Fibroblast of lung (primary cell): ENCODE measurements at places on chromosomes 13 and 19. TPM values are rescaled to one million over a fixed set of nuclear protein-coding genes. Genes with fewer than 3 reads are reported as not detected.

The VSTM2B gene
- polyA plus RNA-seq = not detected in 2 replicates

The STK11 gene
- 23.7 TPM in 2 replicates for polyA plus RNA-seq

The PCDH17 gene
- polyA plus RNA-seq = 0.01 and 0.07 TPM in 2 replicates

The SPATA13 gene
- 10.1 and 24.6 TPM in 2 replicates for polyA plus RNA-seq

The OR7D2 gene
- 0.02 TPM in 1 of 2 replicates, not detected in the other for polyA plus RNA-seq

The TTC9B gene
- polyA plus RNA-seq = not detected in 2 replicates

The ICAM5 gene
- 0.47 and 0.55 TPM in 2 replicates for polyA plus RNA-seq

The HOOK2 gene
- polyA plus RNA-seq = 6.6 TPM in 2 replicates

The TYK2 gene
- 17.4 and 24.0 TPM in 2 replicates for polyA plus RNA-seq

The CYP4F11 gene
- not detected in 2 replicates for polyA plus RNA-seq

The GFY gene
- polyA plus RNA-seq = not detected in 2 replicates

The SPACA4 gene
- polyA plus RNA-seq = not detected in 2 replicates

- DNase-seq = no peak
Measured at GRCh38 chr13:102687520-102687919, 7.3 kb downstream of the METTL21C start.

DNA sequence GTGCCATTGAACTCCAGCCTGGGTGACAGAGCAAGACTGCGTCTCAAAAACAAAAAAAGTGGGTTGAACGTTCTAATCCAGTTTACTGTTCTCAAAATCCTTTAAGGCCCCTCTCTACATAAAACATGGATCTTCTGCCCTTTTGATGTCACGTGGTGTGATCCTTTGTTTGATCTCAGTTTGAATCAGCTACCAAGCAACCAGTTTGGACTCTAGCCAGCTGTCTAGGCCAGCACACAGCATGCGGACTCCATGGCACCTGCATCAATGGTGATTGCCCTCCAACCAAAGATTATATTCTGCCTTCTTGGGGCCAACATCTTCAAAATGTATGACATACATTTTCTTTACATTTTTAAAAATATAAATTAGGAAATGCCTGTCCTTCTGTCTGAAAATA lies 365.4 kb downstream of the NDFIP2 start:
- no peak for DNase-seq

DNA sequence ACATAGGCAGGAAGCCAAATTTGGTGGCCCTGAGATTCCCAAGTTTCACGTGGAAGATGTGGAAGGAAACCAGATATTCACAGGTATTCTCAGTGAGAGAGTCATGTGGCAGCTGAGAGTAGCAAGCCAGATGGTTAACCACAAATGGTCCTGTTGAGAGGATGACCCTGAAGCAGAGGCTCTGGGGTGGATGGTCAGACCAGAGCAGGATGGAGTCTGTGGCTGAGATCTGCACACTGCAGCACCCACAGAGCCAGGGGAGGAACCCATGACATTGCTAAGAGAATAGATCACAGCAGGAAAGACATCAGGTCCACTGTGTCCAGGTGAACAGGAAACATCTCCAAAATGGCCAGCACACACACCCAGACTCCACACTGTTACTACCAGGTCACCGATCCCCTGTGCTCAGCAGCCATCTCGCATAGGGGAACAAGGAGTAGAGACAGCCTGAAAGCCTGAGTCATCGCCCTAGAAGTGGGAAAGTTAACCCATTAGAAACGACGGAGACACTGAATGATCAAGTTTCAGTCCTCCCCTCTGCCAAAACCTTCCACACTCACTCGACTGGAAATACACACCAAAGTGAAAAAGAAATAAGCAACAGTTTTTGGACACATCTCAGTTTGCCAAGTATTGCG lies 160.0 kb downstream of the RBM26 start:
- DNase-seq = no peak

DNA sequence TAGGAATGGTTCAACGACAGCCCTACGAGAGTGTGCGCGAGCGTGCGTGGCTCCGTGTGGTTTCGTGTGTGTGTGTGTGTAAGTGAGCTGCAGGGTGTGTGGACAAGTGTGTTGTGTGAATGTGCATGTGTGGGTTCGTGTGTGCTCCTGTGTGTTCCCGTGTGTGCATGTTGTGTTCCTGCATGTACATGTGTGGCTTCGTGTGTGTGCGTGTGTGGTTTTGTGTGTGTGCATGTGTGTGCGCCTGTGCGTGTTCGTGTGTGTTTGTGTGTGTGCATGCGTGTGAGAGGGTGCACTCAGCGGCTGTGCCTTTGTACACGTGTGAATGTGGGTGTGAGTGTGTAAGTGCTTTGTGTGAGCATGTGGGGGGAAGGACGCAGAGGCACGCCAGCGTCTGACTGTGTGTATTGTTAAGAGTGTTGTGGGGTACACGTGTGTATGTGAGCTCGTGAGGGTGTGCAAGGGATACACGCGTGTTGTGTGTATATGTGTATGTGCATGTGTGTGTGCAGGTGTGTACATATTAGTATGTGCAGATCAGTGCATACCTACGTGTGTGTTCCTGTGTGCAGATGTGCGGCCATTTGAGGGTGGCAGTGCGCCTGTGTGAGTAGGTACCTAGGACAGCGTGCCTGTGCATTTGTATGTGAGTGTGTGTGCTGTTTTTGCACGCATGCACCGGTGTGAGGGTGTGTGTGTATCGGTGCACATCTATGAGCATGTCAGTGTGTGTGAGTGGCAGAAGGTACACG lies 24.3 kb upstream of the ONECUT3 start:
- DNase-seq = no peak

DNA sequence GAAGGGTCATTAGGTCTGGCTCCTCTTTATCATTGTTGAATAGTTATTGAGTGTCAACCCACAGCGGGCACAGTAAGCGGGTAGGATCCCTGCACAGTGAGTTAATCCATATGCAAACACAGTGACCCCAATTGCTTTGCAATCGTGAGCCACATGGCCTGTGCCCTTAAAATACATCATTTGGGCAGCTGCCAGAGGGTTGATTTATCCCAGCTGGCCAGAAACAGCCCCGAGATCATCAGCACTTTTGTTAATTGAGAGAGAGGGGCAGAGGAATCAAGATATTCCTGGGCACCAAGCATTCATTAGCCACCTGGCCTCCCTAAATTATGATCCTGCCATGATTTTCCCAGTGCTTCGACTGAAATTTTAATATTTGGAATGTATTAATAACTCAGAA lies 9.8 kb upstream of the CNMD start:
- no peak for DNase-seq

DNA sequence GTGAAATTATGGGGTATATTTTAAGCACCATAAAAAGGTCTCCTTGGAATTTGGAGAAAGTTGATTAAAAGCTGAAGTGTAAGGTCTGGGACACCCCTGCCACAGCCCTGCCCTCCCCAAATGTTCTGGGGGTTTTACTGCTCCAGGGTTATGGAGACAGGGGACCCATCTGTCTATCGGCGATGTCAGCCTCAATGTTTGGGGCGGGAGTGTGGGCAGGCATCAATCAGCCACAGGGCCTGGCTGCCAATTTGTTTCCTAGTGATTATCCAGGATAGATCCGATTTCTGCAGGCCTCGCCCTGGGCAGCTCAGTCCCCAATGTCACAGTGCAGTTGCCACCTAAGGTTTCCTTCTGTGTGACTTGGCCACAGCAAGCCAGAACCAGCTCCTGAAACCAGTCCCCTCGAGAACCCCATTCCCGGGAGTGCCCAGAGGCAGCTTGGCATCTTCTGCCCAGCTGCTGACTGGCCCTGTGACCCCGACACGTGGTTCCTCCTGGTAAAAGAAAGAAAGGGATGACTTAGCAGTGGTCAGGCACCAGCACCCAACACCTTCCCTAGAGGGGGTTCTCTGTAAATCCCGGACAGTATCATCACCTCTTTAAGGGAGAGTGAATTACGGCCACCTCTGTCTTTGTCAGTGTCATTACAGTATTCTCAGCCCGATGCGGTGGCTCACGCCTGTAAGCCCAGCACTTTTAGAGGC lies 41.6 kb downstream of the MYO9B start:
- no peak for DNase-seq

GRCh38 chr13:94140511-94140910 lies 339.0 kb downstream of the DCT start:
- peak; percentile 29 for DNase-seq

GRCh38 chr13:21310220-21310619 lies 133.8 kb downstream of the MRPL57 start:
- DNase-seq = no peak

DNA sequence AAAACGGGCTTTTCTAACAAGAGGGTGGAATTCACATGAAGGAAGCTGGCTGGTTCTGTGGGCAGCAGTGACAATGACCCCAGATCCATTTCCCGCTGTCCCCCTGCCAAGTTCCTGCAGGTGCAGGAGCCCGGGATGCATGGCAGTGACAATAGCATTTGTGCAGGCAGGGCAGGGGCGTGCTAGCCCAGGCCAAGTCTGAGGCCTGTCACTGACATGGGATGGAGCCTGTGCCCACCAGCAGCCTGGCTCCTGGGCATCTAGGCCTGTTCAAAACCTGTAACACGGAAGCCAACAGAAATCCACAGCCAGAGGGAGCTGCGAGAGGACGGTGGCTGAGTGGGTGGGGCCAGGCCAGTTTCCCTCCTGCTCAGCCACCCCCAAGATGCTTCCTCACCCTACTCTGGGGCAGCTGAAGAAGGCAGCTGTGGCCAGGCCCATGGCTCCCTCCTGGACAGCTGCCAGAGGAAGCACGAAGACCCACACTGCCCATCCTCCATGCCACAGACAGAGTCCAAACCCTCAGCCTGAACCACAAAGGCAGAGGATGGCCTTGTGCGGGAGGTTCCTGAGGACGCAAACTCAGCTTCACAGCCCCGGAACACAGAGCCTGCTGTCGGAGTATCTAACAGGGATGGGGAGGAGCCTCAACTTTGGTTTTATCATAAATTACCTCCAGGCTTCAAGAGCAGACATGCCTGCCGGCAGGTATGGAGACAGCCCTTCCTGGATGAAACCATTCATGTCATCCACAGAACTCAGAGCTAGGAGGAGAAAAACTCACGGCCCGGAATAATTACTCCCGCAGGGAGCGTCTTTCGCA lies 74.0 kb downstream of the CEBPG start:
- DNase-seq = no peak

GRCh38 chr19:40421993-40422747 lies 3.6 kb downstream of the SERTAD1 start:
- no peak for DNase-seq

DNA sequence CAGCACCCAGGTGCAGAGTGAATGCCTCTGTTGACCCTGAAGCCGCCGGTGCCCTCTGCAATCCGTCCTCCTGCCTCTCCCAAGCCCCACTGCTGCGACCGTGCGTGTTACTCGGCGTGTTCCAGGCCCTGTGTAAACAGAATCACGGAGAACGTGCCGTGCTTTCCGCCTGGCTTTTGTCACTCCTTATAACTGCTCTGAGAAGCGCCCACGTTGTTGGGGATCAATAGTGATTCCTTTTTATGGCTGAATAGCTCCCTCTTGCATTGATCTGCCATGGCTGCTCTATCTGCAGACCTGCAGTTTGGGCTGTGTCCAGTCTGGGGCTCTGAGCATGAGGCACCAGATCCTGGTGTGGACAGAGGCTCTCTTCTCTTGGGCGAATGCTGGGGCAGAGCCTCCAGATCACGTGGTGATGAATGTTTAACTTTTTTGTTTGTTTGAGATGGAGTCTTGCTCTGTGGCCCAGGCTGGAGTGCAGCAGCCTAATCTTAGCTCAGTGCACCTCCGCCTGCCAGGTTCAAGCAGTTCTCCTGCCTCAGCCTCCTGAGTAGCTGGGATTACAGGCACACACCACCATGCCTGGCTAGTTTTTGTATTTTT lies 15.8 kb downstream of the ADPRHL1 start:
- no peak for DNase-seq

GRCh38 chr13:47372751-47373150 lies 475.9 kb upstream of the HTR2A start:
- no peak for DNase-seq

DNA sequence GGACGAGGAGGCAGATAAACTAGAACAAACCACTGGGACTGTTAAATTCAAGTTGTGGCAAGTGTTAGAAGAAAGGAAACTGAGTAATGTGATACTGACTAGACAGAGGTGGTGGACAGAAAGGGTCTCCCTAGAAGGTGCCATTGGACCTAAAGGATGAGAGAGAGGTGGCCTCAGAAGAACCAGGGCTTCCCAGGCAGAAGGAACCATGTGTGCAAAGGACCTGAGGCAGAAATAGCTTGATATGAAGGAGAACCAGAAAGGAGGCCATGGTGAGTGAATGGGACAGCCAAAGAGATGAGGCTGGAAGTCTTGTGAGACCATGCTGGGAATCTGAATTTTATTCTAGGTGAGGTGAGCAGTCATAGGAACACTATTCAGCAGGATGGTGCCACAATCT lies 2.8 kb upstream of the SYDE1 start:
- DNase-seq = no peak

- DNase-seq = no peak
Measured at GRCh38 chr13:110559429-110559943, 2.0 kb downstream of the RAB20 start.

DNA sequence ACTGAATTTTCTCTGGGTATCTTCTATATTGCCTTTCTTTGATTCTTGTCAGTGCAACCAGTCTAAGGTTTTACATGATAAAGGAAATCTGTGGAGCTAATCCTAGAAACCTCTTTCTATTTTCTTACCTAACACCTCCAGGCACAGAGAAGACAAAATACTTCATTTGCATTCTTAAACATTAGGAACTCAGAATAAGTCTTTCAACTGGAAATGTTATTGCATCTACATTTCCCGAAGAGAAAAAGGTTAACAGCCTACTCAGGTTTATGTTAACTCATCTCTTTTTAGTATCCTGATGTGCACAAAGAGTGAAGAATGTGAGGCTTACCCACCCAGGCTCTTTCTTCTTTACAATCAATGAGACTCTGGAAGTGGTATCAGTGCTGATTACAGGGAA lies 106.7 kb downstream of the PCCA start:
- DNase-seq = no peak

DNA sequence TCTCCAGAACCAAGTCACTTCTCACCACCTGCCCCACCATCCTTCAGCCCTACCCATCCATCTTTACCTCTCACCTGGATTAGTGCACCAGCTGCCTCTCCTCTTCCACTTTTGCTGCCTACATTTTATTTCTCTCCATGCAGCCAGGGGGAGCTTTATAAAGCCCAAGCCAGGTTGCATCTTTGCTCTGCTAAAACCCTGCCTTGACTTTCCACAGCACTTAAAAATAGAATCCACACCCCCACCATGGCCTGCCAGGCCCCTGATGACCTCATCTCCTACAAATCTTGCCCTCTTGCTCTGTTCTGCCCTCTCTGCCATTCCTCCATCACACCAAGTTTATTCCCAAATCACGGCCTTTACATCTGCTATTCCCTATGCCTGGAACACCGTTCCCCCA lies 1.8 kb downstream of the HOOK2 start:
- no peak for DNase-seq
